Activated naive CD8-positive, alpha-beta T cell treated with anti-CD3 and anti-CD28 coated beads for 36 hours (primary cell): ENCODE measurements at places on chromosomes 2 and 18.

DNA sequence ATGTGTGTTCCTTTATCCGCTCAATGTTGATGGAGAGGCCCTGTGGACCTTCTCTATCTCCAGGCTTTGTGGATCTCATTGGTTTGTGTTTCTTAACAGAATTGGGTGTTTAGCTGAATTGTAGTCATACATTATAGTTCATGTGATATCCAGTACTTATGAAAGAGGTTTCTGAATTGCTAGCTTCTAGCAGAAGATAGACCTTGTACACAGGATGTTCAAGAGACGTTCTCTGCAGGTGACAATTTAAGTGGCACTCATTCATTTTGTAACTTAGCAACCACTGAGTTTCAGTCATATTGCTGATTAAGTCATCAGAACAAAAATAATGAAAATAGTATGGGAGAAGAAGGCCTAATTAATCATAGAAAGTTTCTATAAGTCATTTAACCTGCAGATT is 279.2 kb downstream of the ALPK2 start:
- no peak for DNase-seq

DNA sequence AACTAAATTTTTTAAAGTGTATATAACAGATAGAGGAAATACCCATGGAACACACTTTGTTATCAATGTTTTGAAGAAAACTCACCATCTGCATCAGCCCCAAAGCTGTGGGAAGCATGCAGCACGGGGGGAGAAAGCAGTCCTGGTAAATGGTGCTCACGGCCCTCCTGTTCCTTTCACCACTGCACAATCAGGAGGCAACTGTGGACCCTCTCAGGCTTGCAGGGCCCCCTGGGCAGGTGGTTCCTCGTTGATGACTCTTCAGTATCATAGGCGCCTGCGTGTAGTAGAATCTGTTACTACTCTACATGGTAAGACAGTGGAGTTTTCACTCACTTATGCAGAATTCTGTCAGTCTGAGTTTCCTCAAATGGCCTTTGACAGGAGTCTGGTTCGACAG is 4.9 kb upstream of the CNDP1 start:
- DNase-seq, result no peak

GRCh38 chr2:122100346-122100745 is 344.9 kb downstream of the TSN start:
- DNase-seq, result no peak

DNA sequence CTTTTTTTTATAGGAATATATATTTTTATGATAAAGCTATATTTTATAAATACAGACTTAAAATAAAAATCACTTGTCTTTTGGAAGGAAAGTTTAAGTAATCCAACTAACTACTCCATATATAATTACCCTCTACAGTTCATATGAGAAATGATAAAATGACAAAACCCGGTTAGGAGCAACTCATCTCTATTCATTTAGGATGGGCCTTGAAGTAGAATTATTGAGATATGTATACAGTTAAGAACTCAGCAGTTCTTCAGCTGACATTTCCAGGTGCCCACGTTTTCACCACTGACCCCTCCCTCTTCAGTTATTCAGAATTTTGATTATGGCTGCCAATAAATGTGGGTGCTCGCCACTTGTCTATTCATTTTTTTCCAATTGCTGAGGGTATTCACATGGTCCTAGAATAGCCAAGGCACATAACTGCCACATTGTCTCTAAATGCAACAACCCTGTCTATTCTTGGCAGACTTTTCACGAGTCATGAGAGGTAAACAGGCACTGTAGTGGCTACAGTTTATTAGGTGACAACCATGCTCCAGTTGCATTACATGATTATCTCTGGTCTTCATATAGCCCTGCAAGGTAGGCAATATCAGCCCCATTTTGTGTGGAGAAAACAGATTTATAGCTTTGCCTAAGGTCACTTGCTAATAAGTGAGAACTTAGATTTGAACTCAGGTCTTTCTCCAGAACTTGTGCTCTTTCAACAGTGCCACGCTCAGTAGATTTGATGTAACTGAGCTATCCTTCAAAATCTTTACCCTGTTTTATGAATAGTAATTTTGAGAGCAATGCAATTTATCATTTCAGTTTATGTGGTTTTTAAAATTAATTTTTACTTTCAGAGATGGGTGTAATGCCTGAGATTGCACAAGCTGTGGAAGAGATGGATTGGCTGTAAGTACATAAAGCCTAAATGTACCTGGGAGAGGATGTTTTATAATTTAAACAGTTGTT is 2.9 kb downstream of the DDX1 start:
- no peak for DNase-seq

DNA sequence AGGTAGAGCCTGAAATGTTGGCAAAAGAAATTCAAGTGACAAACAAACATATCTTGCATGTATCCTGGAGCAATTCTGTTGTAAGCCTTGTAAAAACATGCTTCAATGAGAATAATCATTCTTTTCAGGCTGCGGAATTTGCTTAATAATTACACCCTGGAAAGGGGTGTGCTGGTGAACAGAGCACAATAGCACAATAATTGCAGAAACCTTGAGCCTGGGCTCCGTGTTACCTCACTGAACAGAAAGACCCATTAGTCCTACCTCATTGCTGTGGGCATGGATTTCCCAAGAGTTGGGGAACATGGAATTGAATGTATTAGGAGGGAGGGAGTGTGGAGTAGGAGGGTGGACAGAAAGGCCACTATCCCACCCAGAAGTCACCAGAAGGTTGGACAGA is 168.0 kb upstream of the ALKAL2 start:
- no peak for DNase-seq
